ENCODE measurements at places on chromosomes 3 and 15.

GRCh38 chr3:20320489-20320888 is 134.5 kb upstream of the SGO1 start:
- no peak for DNase-seq

GRCh38 chr3:7964899-7965298 is 536.7 kb upstream of the LMCD1 start:
- DNase-seq = no peak

GRCh38 chr3:128344052-128344735 is 122.5 kb downstream of the DNAJB8 start:
- no peak for DNase-seq

DNA sequence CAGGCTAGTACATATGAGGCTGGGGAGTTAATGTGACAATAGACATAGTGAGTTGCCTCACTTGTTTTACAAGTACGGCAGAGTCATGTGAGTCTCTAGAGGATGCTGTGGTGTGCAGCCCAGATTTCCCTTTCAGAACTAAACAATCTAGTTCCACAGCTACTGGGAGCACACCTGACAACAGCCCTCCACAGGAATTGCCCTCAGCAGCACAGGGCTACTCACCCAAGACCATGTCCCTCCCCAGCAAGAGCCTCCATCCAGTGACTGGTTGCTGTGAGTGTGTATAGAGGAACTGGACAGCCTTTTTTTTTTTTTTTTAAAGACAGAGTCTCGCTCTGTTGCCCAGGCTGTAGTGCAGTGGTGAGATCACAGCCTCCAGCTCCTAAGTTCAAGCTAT is 40.2 kb upstream of the UBE2E2 start:
- DNase-seq = peak; percentile 26

- no peak for DNase-seq
These were observed 1.4 kb upstream of the GHSR start for GRCh38 chr3:172449466-172450149.

DNA sequence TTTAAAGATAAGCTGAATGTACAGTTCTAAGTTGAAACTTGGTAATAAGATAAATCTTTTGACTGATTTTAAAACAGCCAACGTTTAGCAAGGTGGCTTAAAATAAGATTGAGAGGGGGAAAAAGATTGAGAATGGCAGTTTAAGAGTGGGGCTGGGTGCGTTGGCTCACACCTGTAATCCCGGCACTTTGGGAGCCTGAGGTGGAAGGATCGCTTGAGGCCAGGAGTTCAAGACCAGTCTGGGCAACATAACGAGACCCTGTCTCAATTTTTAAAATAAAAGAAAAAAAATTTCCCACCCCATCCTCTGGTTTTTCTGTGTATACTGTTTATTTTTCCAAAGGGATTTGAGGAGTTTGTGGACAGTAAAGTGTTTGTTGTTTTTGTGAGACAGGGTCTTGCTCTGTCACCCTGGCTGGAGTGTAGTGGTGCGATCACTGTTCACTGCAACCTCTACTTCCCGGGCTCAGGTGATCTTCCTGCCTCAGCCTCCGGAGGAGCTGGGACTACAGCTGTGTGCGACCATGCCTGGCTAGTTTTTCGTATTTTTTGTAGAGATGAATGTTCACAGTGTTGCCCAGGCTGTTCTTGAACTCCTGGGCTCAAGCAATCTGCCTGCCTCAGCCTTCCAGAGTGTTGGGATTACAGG is 3.0 kb downstream of the MAPK6 start:
- no peak for DNase-seq

GRCh38 chr3:170429050-170429449 is 10.4 kb downstream of the CLDN11 start:
- DNase-seq = no peak

DNA sequence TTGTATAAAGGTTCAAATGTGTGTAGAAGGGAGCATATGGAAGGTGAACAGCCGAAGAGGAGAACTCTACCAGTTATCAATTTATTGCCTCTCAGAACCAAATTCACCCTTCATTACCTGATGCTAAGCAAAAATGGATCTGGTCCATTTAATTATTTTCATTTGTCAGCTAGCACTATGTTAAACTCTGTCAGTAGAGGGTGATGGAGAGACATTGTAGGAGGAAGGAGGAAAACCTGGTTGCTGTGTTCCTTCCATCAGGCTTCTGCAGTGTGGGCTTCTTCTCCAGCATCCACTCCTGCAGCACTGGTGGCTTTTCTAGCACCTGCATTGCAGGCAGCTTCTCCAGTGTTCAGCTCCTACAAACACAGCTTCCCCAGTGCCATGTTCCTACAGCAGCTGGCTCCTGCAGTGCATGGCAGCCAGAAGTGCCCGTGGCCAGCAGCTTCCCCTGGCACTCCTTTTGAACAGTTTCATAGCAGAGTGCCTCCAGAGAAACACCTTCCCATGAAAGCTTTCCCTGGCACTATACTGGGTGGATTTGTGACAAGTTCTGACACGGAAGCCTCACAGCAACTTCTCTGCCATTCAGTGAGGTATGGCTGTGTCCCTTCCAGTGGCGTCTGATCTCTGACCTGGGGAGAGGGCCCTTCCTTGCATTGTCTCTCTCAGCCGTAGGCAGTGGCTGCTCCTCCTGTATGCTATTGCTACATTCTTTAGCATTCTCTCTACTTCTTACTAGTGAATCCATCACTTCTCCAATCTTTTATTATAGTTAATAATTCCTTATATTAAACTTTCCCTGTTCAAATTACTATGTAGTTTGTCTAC is 14.6 kb upstream of the IL17RD start:
- DNase-seq = no peak

GRCh38 chr15:50814634-50815033 is 49.1 kb upstream of the SPPL2A start:
- no peak for DNase-seq

DNA sequence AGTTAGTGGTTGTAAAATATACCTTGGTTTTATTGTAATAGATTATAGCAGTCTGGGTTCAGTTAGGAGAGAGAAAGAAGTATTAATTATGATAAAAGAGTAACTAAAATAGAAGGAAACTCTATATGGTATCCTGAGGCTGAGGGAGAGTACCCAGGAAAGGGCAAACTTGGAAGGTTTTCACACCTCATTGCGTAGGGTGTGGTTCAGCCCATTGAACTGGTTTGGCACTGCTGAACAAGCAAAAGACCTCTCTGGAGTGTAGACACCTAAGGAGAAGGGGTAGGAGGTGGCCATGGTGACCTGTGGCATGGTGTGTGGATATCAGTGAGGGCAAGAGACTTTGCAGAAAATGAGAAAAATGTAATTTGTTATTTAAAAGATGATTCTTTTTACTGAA is 63.5 kb downstream of the STT3B start:
- DNase-seq = no peak

- DNase-seq = no peak
These were observed 60.4 kb downstream of the MB21D2 start for GRCh38 chr3:192857260-192857661.

- DNase-seq = no peak
These were observed 3.3 kb upstream of the TAMM41 start for GRCh38 chr3:11850003-11850402.

GRCh38 chr3:16332904-16333426 is 68.0 kb downstream of the OXNAD1 start:
- no peak for DNase-seq

GRCh38 chr3:174198199-174198598 is 660.9 kb upstream of the NAALADL2 start:
- no peak for DNase-seq

GRCh38 chr3:30934208-30934550 is 39.7 kb upstream of the GADL1 start:
- DNase-seq = no peak

DNA sequence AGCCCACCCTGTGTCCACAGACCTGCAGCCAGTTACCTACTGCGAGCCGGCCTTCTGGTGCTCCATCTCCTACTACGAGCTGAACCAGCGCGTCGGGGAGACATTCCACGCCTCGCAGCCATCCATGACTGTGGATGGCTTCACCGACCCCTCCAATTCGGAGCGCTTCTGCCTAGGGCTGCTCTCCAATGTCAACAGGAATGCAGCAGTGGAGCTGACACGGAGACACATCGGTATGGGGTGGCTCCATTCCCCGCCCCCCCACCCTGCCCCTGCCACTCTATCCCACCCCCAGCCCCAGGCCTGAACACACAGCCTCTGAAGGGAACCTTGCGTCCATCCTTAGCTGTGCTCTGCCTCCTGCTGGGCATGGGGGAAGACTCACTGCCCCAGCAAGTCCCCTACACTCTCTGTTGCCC is 73.2 kb downstream of the AAGAB start:
- no peak for DNase-seq

DNA sequence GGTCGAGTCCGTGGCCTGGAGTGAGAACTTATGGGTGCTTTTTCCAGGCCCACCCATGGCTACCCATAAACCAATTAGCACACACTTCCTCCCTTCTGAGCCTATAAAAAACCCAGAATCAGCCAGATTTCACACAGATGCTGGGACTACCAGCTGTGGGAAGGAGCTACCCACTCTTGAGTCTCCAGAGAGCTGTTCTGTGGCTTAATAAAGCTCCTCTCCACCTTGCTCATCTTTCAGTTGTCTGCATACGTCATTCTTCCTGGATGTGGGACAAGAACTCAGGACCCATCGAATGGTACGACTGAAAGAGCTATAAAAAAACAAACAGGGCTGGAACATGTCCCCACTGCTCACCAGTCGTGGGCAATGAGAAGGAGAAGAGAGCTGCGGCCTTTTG is 555.4 kb upstream of the CCDC54 start:
- DNase-seq = no peak

GRCh38 chr3:157755233-157755632 is 252.0 kb upstream of the VEPH1 start:
- DNase-seq = no peak

Data from prostate gland (tissue), 2 donors.